ENCODE measurements at places on chromosomes 5 and 9.

DNA sequence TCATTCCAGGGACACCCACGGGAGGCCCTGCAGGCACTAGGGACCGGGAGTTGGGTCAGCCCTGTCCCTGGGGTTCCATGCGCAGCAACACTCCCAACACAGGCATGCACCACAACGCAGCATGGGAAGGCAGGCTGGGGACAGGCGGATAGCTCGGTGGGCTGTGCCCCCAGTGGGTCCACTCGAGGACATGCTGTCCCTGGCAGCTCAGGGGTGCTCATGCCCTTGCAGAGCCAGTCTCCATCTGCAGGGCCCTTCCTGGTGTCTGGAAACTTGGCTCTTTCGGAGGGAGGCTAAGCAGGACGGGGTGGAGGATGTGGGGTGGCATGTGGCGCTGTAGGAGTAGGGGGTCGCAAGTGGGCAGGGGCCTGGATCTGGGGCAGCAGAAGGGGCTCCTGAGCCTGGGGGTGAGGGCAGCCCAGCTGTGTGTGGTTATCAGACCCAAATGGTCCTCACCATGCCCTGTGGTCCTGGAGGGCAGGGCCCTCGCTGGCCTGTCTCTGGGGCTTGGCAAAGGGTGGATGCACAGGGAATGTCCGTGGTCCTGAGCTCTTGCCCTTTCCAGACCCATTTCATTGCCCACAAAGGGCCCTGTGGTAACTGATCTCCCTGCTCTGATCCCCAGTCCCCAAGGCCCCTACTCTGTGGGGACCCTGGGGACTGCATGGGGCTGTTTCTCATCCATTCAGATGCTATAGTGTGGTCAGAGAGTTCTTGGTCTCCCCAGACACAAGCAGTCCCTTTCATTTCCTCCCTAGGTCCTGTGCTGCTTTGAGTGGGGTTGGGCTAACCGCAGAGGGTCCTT lies 90.3 kb upstream of the PHYKPL start:
- no peak for DNase-seq

DNA sequence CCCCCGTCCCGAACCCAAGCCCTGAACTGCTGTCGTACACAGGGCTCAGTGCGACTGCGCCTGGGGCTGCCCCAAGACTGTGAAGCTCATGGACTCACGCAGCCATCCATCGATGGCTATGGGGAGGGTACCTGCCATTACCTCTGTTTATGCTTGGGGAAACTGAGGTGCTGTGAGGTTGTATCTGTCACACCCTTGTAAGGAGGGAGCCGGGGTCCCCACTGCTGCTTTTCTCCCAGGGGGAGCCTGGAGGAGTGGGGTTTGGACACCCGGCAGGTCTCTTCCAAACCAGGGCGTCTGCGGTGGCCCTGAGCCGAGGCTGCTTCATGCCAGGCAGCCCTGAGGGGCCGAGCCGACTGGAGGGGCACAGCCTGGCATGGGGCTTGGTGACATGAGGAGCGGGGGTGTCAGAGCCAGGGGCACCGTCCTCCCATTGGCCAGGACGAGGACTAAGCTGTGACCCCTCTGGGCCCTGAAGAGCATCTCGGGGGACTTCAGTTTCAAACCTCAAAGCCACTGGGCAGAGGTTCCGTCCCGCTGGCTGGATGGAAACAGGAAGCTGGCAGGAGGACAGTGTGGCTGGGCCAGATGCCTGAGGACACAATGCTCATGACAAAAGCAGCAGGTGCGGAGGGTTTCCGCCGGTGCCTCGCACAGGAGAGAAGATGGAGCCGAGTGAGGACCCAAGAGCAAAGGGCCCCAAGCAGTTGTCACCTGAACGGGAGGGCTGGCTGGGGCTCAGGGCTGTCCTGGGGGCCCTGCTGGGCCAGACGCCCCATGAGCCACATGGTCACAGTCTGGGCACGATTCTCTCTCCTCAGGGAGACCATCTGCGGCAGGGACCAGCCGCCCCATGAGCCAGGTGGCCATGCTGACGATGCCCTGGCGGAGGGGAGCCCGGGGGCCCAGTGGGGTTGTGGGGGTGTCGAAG lies 54.4 kb upstream of the EXOC3 start:
- no peak for DNase-seq

- no peak for DNase-seq
Observed at GRCh38 chr9:132395560-132395959, 11.1 kb downstream of the TTF1 start.

DNA sequence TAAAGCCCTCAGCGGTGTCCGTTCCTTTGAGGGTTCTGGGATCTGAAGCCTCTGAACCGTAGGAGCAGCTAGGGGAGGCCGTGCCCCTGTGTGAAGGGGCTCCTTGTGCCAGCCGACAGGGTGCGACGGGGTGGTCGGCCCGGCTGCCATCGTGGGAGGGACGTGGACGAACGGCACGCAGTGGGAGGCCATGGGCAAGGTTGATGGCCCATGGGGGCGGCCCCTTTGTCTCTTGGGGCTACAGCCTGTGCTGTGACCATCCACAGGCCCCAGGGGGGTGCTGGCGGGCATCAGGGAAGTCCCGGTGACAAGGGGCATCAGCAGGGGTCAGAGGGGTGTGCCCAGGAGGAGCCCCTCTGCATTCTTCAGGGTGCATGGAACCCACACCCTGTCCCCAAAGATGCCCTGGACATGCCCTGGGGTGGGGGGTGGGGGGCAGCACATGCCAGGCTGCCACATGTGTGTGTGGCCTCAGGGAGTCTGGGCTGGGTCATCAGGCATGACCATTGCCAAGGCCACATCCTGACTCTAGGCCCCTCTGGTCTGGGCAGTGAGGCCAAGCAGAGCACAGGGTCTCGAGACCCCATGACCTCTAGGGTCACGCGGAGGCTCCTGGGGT lies 49.6 kb upstream of the CACNA1B start:
- no peak for DNase-seq

DNA sequence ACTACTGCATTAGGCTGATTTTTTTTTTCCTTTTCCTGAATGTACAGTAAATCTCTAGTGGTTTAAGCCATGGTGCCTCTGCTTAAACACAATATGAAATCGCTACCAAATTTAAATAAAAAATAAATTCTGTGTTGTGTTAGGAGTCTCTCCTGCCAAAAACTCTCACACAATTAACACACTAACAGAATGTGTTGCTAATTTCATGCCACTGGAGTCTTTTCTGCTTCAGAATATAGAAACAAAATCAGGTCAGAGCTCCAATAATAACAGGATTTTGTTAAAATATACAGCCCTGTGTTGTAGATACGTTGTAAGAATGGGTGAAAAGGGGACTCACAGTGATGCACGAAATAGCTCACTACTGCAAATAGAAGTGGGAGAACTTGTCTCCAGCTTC lies 398.8 kb downstream of the ZSWIM6 start:
- DNase-seq, result no peak

DNA sequence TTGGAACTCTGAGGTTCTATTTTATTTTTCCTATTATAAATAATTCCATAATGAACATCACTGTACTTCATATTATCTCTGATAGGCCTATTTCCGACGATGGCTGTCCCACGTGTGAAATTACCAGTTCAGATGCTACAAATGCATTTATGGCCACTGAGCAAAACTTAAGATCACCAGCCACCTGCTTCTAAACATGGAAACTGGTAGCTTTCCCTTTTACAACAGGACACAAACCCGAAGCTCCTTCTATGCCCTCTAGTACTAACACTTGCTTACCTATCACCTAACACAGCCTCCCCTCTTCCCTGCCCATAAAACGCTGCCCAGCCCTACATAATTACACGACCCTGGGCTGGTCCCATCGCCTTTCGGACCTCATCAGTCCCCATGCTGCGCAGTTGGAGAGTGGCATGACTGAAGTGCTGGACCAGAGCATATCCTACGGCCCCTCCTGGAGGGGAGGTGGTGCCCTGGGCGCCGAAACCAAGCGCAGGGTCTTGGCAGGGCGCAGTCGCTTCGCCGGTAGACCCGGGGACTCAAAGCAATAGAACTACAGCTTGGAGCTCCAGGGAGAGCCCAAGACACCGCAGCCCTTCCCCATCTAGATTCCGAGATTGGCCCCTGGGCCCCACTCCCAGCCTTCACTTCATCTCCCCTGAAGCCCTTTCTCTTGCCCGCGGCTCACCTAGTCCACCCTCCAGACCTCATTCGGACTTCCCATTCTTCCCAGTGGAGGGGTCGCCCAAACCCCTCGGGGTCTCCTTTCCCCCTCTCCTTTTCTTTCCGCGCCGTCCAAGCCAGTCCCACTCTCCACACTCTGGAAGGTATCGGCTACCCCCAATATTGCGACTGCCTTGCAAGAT lies 1.0 kb upstream of the SAP30L start:
- DNase-seq, result peak; percentile 17

GRCh38 chr5:115052948-115053347 lies 116.8 kb downstream of the TRIM36 start:
- no peak for DNase-seq

DNA sequence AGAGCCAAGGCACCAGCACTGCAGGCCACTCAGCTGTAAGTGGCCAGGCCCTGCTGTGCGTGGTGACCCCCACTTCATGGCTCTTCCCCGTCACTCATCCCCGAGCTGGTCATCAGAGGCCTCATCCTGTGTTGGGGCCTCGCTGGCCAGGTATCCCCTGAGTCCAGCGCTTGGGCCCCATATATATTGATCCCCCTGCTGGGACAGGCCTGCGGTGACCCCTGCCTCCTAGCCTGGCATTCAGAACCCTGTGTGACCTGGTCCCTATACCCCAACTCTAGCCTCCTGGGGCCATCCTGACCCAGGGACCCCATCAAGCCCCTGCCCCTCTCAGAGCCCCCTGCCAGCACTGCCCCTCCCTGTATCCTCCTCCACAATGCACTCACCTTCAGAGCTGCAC lies 12.7 kb downstream of the GBGT1 start:
- DNase-seq, result no peak

- DNase-seq, result no peak
Observed at GRCh38 chr5:6717687-6718086, 4.5 kb downstream of the TENT4A start.

DNA sequence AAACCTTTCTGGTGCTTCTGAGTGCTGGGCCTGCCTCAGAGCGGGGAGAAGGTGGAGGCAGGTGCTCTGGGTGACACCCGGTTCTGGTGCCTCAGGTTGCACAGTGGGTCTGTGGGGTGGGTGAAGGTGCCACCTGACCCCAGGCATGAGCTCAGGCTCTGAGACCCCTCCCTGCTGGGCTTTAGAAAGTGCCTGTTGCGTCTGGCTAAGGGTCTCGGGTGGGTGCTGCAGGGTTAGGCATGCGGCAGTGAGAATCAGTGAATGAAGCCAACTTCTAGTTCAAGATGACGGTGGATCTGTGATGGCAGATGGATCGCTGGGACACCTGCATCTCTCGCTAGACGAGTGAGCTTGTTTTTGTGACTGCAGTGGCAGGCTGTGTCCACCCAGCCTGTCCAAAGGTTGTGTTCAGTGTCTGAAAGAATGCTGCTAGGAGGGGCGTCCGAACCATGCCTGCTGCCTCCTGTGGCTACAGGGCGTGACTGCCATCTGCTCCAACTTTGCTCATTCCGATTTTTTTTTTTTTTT lies 5.0 kb downstream of the SQSTM1 start:
- peak; percentile 87 for DNase-seq

DNA sequence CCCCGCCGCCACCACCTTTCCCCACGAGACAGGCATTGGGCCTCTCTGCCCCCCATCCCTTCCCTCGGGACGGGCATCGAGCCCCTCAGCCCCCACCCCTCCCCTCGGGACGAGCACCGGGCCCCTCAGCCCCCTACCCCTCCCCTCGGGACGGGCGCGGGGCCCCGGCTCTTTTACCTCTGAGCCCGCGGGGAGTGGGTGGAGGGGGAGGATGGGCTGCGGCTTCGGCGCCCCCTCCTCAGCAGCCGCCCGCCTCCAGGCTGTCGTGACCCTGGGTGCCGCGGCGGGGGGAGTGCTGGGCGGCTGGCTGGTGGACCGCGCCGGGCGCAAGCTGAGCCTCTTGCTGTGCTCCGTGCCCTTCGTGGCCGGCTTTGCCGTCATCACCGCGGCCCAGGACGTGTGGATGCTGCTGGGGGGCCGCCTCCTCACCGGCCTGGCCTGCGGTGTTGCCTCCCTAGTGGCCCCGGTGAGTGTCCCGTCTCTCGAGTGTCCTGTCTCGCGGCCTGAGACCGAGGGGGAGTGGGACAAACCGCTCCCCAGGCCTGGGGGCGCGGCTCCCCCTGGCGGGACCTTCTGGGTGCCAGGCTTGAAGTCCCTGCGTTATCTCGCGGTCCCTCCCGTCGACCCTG lies 791 bp downstream of the SLC2A8 start:
- no peak for DNase-seq

- DNase-seq, result no peak
Observed at GRCh38 chr5:65695896-65696295, 26.0 kb downstream of the SGTB start.

DNA sequence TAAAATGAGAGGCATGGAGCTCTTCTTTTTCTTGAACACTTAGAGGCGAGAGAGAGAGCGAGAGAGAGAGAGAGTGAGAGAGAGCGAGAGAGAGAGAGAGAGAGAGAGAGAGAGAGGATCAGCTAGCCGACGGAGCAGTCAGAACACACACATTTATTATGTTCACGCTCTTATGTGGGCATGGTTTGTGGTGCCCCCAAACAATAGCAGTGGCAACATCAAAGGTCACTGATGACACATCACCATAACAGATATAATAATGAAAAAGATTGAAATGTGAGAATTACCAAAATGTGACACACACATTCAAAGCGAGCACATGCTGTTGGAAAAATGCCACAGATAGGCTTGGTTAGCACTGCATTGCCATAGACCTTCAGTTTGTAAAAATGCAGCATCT lies 116.1 kb downstream of the KDM4C start:
- peak; percentile 75 for DNase-seq

- DNase-seq, result no peak
Observed at GRCh38 chr9:127140181-127140580, 17.7 kb upstream of the ANGPTL2 start.

- DNase-seq, result peak; percentile 43
Observed at GRCh38 chr9:88533951-88534455, 975 bp upstream of the NXNL2 start.

- no peak for DNase-seq
Observed at GRCh38 chr5:68261569-68262065, 46.1 kb downstream of the PIK3R1 start.

- DNase-seq, result no peak
Observed at GRCh38 chr5:50292735-50293394, 148.2 kb downstream of the EMB start.

DNA sequence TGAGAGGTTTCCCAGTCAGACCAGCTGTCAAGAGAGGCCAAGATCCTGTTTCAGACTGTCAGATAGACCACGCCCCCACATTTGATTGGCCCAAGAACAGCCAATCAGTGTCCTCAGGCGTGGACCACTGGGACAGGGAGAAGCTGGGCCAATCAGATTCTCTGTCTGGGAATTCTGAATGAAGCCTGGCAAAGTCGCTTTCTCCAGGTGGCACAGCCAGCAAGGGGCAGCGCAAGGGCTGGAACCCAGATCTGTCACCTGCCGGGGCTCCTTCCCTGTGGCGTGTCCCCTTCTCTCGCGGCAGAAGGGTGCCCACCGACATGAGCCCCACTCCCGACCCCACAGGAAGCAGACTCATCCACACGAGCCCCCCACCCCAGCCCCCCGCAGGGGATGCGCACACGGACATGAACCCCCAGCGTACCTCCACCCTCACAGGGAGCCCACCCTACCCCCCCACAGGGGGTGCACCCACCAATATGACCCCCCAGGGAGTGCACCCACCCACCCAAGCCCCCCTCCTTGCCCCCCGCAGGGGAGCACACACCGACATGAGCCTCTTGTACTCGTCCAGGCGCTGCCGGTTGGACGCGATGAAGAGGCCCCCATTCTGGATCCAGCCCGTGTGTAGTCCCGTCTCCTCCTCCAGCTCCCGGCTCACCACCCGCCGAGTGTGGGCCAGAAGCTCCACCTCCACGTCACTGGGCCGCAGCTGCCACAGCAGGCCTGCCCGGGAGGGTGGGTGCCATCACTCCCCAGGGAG lies 6.1 kb downstream of the SARDH start:
- peak; percentile 99 for DNase-seq

GRCh38 chr5:177133096-177133852 lies at the start of gene NSD1:
Gene NSD1, plus strand, starts transcription at chr5:177133773. Its CDS starts 1,331 bp downstream, at chr5:177135104.
- peak; percentile 86 for DNase-seq

- no peak for DNase-seq
Observed at GRCh38 chr5:65823845-65824445, 101.9 kb downstream of the NLN start.

All from cerebellar cortex (tissue), 1 donor.